PC-9 (cell line): ENCODE measurements at places on chromosomes 2 and 18. TPM values are rescaled to one million over a fixed set of nuclear protein-coding genes. Genes with fewer than 3 reads are reported as not detected.

The DOK6 gene
- total RNA-seq = not detected in 2 replicates

The AMER3 gene
- total RNA-seq = not detected in 2 replicates

The PCGF1 gene
- 24.9 and 31.3 TPM in 2 replicates for total RNA-seq

The RGPD4 gene
- not detected in 2 replicates for total RNA-seq

The LIMS4 gene
- 1.4 and 2.1 TPM in 2 replicates for total RNA-seq

The HTRA2 gene
- 23.2 and 23.5 TPM in 2 replicates for total RNA-seq

The ERICH2 gene
- 1.7 and 2.0 TPM in 2 replicates for total RNA-seq

The MAP3K20 gene
- 58.5 and 60.5 TPM in 2 replicates for total RNA-seq

The NGEF gene
- 52.2 and 55.3 TPM in 2 replicates for total RNA-seq

The KLHL30 gene
- 0.80 and 1.2 TPM in 2 replicates for total RNA-seq

The MEP1B gene
- total RNA-seq = not detected in 2 replicates

The CDCA7 gene
- 26.1 and 34.2 TPM in 2 replicates for total RNA-seq

The ALK gene
- not detected in 2 replicates for total RNA-seq

The SYT4 gene
- total RNA-seq = not detected in 2 replicates

The FOXD4L1 gene
- 0.28 and 0.43 TPM in 2 replicates for total RNA-seq

The EPB41L3 gene
- not detected in 2 replicates for total RNA-seq

The ADD2 gene
- total RNA-seq = 3.5 and 3.8 TPM in 2 replicates

The SDC1 gene
- total RNA-seq = 114 and 128 TPM in 2 replicates

The CCDC68 gene
- total RNA-seq = 2.7 and 2.9 TPM in 2 replicates

The UGT1A10 gene
- not detected in 2 replicates for total RNA-seq

The UGT1A5 gene
- total RNA-seq = 71.3 and 91.2 TPM in 2 replicates

The EVA1A gene
- total RNA-seq = 10.8 and 18.2 TPM in 2 replicates

The PLEK gene
- not detected in 2 replicates for total RNA-seq

The INSIG2 gene
- 33.6 and 54.8 TPM in 2 replicates for total RNA-seq

The L3MBTL4 gene
- total RNA-seq = not detected in 2 replicates

The CTIF gene
- 17.0 and 26.2 TPM in 2 replicates for total RNA-seq

The LBX2 gene
- total RNA-seq = 0.76 and 2.0 TPM in 2 replicates

The ASIC4 gene
- 0.22 and 0.30 TPM in 2 replicates for total RNA-seq

The CABLES1 gene
- total RNA-seq = 10.0 and 11.8 TPM in 2 replicates

The TEX44 gene
- not detected in 2 replicates for total RNA-seq

The LHCGR gene
- not detected in 2 replicates for total RNA-seq
